ENCODE measurements at places on chromosomes 2 and 18.

- DNase-seq, result no peak
Observed at GRCh38 chr2:1498176-1498575, 84.9 kb downstream of the TPO start.

DNA sequence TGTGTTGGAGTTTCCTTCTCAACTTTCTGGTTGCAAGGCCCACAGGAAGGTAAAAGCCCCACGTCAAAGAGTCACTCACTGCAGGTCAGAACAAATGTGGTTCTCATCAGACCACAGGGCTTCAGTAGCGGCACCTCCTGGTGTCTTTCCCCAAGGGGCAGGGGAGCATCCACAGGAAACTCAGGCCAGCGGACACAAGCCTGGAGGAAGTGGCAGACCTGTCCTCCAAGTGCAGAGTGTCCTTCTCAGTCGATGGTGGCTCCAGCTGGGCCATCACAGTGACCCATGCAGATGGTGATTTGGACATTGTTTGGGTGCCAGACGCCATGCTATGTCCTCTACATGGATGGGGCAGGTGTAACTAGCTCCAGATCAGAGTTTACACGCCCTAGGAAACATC lies 84.9 kb downstream of the ACKR3 start:
- no peak for DNase-seq

- no peak for DNase-seq
Observed at GRCh38 chr2:68743531-68743930, 8.9 kb downstream of the ARHGAP25 start.

- no peak for DNase-seq
Observed at GRCh38 chr2:15735484-15736326, 144.0 kb downstream of the DDX1 start.

GRCh38 chr2:65354773-65355172 lies 77.6 kb downstream of the SPRED2 start:
- no peak for DNase-seq

DNA sequence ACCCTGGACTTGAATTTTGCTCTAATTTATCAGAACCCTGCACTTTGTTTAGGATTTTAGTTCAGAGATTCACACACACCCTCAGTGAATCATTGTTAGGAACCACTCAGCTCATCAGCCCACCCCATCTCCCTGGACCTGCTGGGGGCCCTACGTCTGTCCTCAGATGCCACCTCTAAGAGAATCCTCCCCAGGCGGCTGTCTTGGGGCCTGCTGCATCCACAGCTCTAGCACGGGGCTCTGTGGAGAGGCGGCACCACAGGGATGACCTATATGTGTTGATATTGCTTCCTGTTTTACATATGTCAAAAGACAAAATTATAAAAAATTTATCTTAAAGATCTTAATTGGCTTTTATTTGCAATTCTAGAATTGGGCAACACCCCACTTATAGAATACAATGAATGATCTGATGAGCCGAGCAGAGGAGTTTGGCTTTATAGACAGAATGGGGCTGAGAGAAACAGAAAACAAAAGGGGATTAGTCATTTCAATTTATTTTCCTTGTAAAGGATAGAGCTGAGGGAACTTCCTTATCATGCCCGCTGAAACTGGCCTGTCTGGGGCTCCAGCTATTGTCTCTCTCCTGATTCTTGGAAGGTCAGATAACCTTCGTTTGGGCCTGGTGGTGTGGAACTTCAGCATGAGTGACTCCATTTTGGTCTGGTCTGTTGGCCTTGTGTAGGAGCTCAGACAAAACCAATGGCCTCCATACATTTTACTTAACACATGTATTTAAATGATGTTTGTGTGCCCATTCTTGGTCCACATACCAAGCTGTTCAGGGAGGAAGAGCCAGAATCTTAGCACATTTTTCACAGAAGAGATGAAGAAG lies 1.4 kb downstream of the MYO7B start:
- no peak for DNase-seq

DNA sequence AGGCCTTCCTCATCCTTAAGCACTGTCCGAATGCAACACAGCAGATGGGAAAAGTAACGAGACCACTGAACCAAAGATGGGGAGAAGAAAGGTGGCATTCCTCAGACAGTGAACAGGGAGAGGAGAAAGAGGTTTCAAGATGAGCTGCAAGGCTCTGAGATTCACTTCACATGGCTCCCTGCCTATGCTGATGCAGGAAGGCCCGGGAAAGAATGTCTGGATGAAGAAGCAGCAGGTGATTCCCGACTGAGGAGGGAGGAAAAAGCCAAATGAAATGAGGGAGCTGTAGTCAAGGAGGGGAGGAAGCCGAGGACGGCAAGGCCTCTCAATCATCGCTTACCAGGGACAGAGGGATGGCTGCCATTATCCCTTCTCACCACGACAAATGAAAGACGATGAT lies 98.5 kb upstream of the BOD1L2 start:
- DNase-seq, result no peak

DNA sequence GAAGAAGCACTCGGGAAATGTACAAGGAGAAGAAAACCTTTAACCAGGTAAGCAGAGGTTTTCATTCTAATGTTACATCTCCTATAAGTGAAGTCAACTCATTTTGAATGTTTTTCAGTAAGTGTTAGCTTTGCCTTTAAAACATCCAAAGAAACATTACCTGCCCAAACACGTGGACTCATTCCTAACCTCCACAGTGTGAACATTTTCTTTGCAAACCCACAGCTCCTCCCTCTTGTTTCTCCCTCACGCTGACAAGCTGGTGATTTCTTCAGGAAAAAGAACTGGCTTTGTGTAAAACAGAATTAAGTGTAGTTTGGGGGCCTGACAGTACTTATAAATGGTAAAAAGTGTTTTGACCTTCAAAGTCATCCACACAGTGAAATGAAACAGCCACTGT lies 72.5 kb downstream of the MTCL1 start:
- DNase-seq, result no peak

GRCh38 chr2:211133766-211134165 lies 577.4 kb downstream of the CPS1 start:
- no peak for DNase-seq

DNA sequence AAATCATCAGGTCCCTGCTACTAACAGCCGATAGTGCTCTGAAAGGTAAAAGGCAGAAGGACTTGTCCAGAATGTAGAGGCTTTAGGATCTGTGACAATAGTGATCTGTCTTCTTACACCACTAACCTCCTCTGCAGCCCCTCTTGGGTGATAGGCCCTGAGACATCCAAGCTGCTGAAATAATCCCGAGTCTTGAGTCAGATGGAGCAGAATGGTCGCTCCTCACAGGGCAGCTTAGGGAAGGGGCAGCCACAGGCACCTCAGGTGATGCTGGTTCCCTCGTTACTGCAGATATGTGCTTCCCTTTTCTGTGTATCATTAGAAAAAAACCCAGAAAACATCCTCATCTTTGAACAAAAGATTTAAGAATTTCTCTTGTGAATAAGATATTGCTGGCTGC lies 157.1 kb upstream of the DLX2 start:
- DNase-seq, result no peak

GRCh38 chr18:67074309-67074708 lies 442.2 kb downstream of the DSEL start:
- DNase-seq, result no peak

- no peak for DNase-seq
Observed at GRCh38 chr2:69164061-69164778, 151.2 kb downstream of the ANTXR1 start.

- no peak for DNase-seq
Observed at GRCh38 chr2:23595601-23596251, 210.7 kb downstream of the KLHL29 start.

DNA sequence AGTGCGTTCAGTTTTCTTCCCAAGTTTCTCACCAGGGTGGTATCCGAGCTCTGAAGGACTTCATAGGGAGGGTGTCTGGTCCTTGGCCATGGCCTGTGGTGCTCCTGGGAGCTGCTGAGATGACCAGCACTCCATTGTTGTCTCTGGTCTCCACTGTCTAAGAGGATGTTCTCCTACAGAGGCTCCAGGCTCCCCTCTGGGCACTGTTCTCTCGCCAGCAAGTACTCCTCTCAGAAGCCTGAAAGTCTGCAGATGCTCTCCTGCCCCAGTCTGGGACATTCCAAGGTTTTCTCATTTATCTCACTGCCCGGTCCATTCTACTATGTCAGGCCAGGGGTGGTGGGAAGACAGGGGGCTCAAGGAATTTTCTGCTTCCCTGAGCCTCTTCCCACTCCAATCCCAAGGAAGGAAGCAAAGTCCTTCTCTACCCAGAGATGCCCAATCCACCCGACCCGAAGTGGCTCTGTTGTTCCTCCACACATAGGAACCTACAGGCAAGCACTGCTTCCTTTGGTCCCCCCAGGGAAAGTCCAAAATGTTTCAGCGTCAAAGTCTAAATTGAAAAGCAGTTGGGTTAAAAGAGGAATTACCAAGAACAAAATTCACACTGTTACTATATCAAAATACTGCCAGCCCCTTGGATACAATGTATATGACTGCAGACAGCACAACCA lies 110.5 kb downstream of the GYPC start:
- DNase-seq, result no peak

DNA sequence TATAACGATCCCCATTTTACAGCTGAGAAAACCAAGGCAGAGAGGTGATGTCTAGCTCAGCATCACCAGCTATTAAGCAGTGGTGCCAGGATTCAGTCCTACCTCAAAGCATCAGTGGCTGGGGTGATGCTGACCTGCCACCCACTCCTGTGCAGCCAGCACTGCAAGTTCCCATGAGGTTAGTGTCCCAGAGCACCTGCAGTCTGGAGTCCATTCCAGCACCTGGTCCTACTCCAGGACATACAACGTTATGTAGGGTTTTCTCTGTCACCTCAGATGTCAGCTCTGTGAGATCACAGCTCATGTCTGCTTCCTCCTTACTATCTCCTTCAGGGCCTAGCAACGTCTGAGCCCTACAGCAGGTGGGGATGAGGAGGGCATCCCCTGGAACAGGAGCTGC lies 328.0 kb upstream of the HS6ST1 start:
- no peak for DNase-seq

GRCh38 chr2:46914578-46915230 lies 902 bp downstream of the MCFD2 start:
- DNase-seq, result no peak
